ENCODE measurements at places on chromosomes 6 and 20.

DNA sequence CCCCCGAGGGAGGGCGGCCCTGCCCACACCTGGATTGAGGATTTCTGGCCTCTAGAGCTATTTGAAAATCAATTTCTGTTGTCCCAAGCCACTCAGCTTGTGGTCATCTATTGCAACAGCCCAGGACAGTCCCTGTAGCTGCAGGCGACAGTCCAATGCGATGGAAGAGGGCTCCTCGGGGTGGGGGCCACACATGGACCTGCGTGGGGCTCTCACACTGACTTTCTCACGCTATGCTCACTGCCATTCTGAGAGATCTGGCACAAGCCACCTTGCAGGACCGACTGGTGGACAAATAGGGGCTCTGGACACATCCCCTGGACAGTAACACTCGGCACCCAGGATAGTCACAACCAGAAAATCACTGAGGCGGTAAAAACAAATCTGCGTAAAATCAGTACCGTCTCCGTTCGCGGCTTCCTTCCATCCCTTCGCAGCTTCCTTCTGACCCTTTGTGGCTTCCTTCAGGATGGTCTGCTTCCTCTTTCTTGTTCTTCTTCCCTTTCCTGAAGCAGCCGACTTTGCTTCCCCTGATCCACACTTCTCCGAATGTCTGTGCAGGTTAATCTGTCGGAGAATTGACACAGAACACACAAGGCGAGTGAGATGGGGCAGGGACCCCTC is 21.8 kb downstream of the CTCFL start:
- no peak for DNase-seq

DNA sequence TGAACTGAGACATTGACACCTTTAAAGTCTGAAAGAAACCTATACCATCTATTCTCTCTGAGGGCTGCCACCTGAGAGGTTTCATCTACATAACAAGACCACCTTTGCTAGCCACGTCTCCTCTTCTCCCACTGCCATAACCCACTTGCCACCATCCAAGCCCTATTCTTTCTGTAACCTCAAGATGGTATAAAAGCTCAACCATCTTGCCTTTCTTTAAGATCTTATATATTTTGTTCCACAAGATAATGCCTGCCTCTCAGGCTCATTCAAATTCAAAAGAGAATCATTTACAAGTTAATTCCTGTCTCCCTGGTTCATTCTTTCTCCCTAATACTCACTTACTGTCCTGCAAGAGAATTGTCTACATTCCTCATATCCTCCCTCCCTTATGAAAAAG is 192.5 kb downstream of the OTOR start:
- DNase-seq: no peak

DNA sequence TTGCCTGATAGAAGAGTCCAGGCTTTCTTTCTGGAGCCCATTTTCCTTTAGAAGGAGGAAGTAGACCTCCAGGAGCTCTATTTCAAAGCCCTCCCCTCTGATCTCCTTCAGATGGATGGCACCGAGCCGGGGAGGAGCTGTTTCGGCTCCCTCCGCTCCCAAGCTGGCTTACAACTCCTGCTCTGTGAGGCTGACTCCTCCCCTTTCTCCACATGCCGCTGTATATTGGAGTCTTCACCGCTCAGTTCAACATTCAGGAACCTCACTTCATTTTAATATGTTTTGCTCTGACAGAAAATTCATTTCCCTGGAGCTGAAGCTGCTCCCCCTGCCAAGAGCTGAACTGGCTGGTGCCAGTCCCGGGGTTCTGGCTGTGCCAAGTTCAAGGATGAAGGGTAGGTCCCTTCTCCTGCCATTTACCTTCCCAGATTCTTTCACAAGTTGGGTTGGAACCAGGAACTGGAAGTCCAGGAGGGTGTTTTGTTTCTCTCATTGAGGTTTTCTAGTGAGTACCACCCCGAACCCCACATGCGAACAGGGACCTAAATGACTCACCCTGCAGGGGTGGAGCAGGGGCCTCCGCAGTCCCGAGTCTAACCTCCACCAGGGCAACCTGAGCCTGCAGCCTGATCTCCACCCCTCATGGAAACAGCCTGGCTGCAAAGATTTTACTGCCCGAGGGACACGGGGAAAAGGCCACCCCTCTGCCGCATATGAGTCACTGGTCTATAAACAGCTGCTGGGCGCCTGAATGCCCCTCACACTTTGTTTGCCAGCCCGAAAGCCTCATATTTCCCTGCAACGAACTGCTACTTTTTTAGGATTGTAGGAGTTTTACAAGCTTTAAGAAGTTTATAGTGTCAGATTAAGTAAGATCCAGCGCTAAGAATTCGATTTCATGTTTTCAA is 68.6 kb upstream of the FOXA2 start:
- no peak for DNase-seq

DNA sequence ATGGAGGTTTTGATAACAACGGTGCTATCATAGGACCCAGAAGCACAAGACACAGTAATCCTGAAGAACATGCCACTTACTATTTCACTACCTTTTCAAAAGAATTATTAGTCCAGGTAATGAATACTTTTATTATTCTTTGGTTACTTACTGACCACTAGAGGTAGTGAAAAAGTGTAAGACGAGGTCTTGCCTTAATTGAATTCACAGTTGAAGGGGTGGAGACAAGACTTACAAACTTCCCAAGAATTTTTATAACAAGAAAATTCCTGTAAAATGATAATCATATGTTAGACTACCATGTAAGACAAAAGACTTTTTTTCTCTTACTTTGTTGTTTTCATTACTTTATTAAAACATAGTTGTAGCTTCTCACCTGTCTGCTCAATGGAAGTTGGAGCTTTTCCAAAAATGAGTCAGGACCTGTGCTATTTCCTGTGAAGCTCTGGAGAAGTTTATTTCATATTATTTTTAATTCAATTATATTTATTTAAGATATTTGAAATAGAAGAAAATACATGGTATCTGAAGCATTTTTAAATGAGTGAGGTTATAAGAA is 52.4 kb downstream of the DOP1A start:
- DNase-seq: no peak

- DNase-seq: no peak
Measured at GRCh38 chr6:150711584-150712504, 112.2 kb downstream of the PLEKHG1 start.

GRCh38 chr6:21885532-21886114 is 292.1 kb downstream of the SOX4 start:
- no peak for DNase-seq
